ENCODE measurements at places on chromosomes 6 and 20. TPM values are rescaled to one million over a fixed set of nuclear protein-coding genes. Genes with fewer than 3 reads are reported as not detected.

DNA sequence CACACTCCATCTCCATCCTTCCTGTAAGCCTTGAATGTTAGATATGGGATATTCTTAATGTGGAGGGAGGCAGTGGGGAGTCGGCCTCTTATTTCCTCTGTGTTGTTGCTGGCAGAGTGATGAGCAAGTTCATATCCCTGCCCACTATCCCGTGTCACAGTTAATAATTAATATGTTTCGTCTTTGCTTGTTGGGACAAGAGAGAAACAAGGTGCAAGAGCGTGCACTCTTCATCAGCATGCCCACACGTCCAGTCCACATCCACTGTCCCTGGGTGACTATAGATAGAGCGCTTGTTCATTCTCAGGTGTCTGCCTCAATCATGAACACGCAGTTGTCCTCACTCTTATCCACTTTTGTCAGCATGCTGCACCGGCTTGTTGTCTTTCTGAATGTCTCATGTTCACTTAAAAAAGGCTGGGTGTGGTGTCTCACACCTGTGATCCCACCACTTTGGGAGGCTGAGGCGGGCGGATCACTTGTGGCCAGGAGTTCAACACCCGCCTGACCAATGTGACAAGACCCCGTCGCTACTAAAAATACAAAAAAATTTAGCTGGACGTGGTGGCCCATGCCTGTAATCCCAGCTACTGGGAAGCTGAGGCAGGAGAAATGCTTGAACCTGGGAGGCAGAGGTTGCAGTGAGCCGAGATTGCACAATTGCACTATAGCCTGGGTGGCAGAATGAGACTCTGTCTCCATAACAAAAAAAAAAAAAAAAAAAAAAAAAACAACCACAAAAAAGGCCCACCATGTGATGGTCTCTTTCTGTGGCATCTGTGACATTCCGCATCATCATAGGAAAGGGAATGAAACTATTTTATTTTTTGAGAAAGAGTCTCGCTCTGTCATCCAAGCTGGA lies 34.2 kb downstream of the PPP1R3G start:
- H3K27me3 ChIP-seq: no peaks in the 10 kb centered on the region
- no peak for DNase-seq
- no peaks in the 10 kb centered on the region for H3K36me3 ChIP-seq
- no peak overlapping the region for H3K27ac ChIP-seq
- no peaks in the 10 kb centered on the region for H3K4me1 ChIP-seq

SPDEF gene
- total RNA-seq: not detected

HSPA1B gene
- 613 TPM for total RNA-seq

UBD gene
- total RNA-seq: not detected

Data from ascending aorta (tissue), 2 donors.